RWPE1 (cell line): ENCODE measurements at places on chromosomes 4 and X.
A peak's percentile ranks its signal among the peaks of the same experiment; 100 is the strongest.

DNA sequence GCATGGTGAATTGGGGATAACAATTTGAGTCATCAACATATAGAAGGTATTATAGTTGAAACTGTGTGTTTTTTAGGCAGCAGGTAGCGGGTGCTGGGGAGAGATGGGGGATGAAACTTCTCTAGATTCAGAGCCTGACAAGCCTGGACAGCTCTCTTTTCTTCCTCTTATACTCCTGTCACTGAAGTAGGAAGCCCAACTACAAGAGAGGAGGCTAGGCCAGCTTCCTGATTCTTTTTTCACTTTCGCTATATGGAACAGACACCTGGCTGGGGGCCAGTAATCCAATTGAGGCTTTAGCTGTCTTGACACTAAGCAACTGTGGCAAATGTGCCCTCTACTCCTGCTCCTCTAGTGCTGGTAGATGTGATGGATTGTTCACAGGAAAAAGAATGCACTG, 69.2 kb downstream of the PHKA1 start:
- no peak for DNase-seq

DNA sequence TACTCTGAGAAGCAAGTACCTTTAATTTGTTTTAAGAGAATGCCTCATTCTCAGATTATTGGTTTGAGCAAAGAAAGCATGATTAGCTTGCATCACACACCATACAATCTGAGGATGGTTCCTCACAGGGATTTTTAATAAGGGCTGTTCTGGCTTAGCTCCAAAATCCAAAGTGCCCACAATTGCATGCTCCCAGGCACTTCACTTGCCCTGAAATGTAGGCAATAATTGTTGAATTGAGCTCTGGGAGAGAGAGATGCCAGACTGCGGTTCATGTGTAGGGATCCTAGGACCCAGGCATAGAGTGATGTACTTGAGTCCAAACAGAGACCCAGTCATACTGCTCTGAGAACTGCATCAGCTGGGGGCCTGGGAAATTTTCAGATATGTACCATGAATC, 358.4 kb upstream of the CXorf51B start:
- no peak for DNase-seq

DNA sequence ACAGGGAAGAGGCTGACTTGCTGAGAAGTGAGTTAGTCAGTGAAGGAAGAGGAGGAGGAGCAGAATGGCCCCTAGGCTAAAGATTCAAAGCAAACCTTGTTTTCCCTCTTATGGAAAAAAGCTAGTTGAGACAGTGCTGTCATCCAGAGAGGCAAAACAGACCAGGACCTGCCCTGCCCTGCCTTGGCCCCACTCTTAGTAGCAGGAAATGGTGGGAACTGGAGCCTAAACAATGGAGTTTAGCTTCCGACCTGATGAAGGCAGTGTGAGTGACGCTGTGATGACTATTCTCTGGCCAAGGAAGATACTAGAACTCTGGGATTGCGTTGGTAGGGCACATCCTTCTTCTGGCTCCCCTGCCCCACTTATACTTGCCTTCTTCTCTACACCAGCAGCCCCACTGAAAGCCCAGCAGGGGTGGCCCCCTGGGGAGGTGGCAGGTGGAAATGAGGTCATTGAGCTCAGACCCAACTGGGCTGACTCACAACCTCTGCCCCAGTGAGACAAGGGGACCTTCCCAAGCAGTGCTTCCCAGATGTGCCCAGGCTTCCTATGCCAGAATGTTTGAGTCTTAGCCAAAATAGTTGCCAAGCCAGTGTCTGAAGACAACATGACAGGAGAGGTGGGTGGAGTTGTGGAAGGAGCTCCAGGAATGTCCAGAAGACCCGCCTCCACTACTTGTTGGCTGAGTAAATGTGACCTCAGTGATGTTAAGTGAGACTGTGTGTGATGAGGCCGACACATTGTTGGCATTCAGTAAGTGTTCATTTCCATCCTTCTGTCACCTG, 38.8 kb downstream of the MSN start:
- peak; percentile 53 for DNase-seq

- DNase-seq = no peak
Observed at GRCh38 chr4:182245541-182246215, 2.5 kb downstream of the TENM3 start.

DNA sequence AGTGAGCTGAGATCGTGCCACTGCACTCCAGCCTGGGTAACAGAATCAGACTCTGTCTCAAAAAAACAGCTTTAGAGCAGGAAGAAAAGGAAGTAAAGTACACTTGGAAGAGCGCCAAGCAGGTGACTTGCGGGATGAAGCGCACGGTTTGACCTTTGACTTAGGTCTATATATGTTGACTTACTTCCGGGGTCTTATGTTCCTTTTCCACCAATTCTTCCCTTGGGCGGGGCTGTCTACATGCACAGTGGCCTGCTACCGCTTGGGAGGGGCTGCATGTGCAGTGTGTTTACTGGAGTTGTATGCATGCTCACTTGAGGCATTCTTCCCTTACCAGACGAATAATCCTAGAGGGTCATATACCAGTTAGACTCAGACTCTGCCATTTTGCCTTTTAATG, 108.6 kb downstream of the APOOL start:
- DNase-seq = no peak

GRCh38 chrX:57752866-57753265, 72.8 kb upstream of the NLRP2B start:
- DNase-seq = no peak

DNA sequence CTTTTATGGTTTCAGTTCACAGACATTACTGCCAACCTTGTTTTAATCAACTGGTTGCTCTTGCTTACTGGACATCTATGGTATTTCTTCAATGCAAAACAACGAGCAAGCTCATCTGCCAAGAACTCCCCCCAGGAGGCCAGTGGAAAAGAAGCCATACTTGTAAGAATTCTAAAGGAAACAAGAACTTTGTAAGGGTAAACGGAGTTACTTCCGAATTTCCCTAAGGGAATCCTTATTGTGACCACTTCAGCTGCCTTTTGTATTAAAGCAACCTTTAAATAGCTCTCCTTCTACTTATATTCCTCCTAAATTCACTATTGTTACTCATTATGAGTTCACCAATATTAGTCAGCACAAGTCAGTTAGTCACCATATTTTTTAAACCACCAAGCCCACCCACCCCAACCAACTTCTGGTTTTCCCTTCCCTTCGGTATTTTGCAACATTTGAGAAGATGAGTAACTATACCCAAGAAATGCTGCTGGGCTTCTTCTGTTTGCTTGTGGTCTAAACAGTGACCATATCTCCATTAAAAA, 602.8 kb upstream of the DIPK2B start:
- peak; percentile 56 for DNase-seq
